ENCODE measurements at places on chromosomes 13 and 19.

GRCh38 chr13:42001580-42001979, 40.7 kb upstream of the VWA8 start:
- peak; percentile 59 for DNase-seq

DNA sequence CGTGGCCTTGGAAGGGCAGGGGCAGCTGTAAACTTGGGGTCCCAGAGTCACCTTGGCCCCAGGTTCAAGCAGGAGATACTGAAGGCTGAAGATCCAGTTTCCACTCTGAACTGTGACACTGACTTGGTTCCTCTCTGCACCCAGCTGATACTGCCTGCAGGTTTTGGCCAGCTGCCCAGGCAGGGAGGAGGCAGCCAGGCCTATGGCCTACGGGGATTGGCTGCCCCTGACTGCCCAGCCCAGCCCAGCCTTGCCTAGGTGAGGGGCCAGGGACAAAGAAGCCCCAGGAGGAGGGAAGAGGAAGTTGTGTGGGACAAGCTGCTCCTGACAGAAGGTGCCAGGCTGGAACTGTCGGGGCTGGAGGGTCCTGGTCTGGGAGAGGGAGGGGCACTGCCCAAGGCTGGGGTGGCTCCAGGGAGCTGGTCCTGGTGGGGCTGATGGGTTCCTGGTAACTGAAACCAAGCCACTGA, 51.7 kb upstream of the CYP4F8 start:
- no peak for DNase-seq

GRCh38 chr19:35901854-35902661, at the start of gene HCST:
TSS of gene HCST (plus strand) at chr19:35902529. CDS start at chr19:35902594, 65 bp downstream.
- no peak for DNase-seq

DNA sequence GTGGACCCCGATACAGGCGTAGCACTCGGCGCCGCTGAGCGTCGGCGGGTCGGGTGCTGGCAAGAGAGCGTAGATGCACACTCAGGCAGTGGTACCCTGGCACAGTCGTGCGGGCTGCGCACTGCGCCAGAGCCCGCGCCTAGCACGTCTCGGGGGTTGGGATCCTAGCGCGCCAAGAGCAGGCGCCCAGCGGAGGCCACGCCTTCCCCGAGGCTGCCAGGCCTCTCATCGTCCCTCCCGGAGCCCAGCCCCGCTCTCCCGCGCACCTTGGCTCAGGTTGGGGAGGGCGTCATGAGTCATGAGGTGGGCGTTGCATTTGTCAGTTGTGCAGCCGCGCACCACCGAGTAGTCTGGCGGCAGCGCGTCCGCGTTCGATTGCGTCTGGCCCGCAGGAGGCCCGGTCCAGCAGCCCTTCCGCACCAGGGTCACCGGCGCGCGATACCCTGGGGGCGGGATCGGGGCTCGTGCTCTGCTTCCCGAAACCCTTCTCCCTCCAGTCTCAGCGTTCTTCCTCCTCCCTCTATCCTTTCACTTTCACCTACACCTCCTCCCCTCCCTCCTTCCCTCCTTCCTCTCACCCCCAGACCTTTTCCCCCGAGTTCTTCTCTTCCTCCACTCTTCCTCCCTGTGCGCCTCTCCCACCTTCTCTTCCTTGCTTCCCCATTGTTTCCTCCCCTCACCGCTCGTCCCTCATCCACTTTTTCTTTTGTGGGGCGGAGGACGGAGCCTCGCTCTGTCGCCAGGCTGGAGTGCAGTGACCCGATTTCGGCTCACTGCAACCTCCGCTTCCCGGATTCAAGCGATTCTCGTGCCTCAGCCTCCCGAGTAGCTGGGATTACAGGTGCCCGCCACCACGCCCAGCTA, 3.5 kb downstream of the LYPD5 start:
- DNase-seq, result no peak

- no peak for DNase-seq
Observed at GRCh38 chr19:18291019-18291524, 9.7 kb upstream of the JUND start.

DNA sequence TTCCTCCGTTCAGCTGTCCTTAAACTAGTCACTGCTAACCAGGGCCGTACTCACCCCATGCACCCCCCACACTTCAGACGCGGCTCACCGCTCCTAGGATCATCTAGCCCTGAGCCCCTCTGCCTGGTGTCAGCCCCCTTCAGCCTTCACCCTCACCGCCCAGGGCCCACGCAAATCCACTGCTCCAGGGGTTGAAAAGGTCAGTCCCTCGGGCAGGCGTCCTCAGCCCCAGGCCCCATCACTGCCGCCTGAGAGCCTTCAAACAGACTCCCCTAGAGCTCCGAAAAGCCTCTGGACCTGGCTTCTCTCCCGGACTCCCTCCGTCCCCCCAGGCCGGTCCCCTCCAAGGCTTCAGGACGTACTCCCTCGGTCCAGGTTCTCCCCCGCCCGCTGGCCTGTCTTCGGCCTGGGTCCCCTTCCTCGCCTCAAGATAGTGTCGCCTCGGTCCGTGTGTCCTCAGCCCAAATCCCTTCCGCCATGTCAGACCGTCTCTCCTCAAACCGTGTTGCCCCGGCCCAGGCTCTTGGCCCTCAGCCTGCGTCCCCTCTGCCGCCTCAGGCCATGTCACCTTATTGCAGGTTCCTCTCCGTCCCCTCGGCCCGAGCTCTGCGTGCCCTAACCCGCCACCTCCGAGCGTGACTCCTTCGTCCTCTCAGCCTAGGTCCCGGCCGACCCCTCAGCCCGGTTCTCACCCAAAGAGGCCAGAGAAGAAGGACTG, 553 bp downstream of the NAPA start:
- no peak for DNase-seq

DNA sequence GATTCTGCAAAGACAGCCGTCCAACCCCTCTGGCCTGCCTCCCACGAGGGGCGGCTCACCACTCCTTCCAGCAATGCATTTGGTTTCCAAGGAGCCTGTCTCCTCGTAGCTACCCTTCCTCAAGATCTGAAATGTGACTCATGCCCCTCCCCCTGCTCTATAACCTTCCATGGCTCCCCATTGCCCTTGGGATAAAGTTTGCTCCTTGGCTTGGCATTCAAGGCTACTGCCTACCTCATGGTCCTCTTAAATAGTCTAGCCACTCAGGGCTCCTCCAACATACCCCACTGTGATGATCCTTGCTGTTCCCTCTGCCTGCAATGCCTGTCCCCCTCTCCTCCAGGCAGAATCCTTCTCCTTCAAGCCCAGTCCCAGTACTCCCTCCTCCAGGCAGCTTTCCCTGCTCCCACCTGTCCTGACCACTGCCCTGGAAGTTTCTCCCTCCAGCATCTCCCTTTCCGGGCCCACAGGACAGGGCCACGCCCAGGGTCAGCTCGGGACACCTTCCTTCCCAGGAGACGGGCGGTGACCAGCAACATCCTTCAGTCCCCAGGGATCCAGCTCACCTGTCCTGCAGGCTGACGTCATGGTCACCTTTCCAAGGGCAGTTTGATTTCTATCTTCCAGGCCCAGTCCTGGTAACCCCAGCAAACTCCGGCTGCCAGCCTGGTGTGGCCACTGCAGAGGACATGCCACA, 19.2 kb upstream of the SEMA6B start:
- no peak for DNase-seq

GRCh38 chr13:112637017-112637801, 49.3 kb upstream of the TUBGCP3 start:
- no peak for DNase-seq

GRCh38 chr19:46717716-46718143, 816 bp upstream of the PRKD2 start:
- DNase-seq, result no peak

- DNase-seq, result no peak
Observed at GRCh38 chr13:36282821-36283432, 14.7 kb downstream of the CCDC169 start.

DNA sequence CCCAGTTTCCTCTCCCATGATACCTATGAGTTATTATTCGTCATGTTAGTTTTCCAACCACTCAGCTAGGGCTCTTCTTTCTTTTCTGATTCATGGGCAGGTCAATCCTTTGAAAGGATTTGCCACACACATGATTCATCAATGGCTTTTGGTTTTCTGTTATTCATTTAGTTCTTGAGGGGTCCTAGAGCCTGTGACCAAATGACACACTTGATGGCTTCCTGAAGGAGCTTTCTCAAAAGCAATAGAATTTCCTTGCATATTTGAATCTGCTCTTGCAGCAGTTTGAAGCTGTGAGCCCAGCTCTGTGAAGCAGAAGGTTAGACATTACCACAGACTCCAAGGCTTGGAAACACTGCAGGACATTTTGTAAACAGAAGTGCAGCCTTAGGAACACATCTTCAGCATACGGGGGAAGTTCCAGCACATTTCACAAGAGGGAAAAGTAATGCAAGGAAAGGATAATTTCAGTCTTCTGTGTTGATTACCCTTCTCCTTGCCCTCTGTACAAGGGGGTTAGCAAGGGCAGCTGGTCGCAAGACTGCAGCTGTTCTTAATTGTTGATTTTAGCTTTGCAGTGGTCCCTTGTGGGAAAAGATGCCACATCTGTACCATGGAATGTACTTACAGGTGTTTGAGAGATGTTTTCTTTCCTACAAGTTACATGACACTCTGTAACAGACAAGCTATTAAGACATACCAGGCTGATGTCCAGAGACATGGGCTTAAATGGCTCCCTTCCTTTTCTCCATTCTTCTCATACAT, 338.6 kb downstream of the KCNRG start:
- DNase-seq, result no peak

GRCh38 chr13:47215736-47216135, 318.9 kb upstream of the HTR2A start:
- DNase-seq, result no peak

GRCh38 chr13:23724196-23724970, 154.2 kb downstream of the TNFRSF19 start:
- DNase-seq, result no peak

GRCh38 chr19:6226444-6227155, 53.2 kb downstream of the MLLT1 start:
- DNase-seq, result no peak

DNA sequence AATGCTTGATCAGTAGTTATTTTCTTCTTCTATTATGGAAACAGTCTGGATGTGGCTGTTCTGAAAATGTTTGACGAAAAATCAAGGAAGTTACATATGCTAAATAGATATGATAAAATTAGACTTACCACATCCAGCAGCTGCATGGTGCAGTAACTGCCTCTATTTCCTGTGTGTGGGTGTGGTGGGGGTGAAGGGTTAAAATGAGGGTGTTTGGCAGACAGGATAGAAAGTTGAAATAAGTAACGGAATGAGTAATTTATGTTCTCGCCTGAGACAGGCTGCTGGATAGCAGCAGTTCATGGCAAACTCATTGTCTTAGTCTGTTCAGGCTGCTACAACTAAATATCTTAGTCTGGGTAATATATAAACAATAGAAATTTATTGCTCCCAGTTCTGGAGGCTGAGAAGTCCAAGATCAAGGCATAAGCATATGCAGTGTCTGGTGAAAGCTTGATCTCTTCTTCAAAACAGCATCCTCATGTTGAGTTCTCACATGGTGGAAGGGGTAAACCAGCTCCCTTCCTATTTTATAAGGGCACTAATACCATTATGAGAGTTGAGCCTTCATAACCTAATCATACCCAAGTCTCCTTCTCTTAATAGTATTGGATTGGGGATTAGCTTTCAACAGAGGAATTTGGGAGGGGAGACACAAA, 1248.9 kb downstream of the SLITRK5 start:
- DNase-seq, result no peak

GRCh38 chr19:1756705-1757465, 3.6 kb downstream of the ONECUT3 start:
- no peak for DNase-seq

DNA sequence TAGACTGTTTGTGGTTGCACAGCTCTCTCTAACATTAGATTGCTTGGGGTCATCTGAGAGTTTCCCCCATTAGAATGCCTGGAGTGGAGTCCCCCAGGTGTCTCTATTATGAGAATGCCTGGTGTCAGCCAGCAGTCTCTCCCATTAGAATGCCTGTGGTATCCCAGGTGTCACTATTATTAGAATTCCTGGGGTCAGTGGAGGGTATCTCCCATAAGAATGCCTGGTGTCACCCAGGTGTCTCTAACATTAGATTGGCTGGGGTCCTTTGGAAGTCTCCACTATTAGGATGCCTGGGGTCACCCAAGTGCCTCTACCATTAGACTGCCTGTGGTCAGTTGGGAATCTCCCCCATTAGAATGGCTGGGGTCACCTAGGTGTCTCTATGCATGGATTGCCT, 1495.1 kb downstream of the UQCRFS1 start:
- DNase-seq, result no peak

DNA sequence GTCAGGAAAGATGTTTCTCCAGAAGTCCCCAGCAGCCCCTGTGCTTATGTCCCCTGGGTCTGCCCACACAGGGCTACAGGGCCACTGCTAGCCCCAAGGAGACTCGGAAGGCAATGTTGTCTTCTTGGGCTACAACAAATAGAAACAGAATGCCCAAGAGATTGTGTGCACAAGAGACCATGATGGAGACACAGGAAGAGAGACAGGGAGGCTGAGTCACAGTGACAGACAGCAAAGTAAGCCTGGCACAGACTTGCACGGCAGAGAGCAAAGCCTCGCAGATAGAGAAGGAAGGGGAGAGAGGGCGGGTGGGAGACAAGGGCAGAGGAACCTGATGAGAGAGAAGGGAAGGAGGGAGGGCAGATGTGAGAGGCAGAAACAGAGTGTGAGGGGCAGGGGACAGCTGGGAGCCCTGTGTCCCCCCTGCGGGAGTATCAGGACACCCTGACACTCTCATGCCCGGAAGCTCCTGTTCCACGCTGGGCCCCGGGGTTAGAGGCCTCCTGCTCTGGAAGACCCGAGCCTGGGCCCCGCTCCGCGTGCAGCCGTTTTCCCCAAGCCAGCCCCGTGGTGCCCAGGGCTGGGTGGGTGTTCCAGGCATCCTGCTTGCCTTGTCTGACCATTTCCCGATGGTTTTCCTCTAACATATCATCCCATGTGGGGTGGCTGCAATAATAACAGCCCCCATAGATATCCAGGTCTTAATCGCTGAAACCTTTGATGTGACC, 2.7 kb upstream of the PLA2G4C start:
- no peak for DNase-seq

DNA sequence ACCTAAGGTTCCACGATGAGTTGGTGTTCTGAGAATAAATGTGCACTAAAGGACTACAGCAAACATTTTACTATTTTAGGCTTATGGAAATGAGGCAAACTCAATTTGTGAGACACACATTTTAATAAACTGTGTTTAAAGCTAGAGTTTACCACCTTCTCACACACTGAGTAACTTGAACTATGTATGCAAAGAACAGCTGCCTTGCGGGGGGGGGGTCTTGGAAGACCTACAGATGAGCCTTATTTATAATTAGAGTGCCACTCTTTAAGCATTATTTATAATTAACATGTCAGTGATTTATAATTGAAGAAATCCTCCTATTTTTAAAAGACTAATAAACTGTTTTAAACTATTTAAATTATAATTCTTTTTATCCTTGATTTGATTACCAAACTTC, 300.4 kb downstream of the DLEU7 start:
- no peak for DNase-seq

Data from right atrium auricular region (tissue), 2 donors.